Spleen (tissue), 13 donors: ENCODE measurements at places on chromosomes 3 and 15. TPM values are rescaled to one million over a fixed set of nuclear protein-coding genes. Genes with fewer than 3 reads are reported as not detected.

The EOGT gene
- 14.4 TPM for polyA plus RNA-seq

The KAT2B gene
- polyA plus RNA-seq, result 13.6 TPM

The ZIC1 gene
- not detected for polyA plus RNA-seq

The FILIP1L gene
- 15.2 TPM for polyA plus RNA-seq

The LRRK1 gene
- 12.0 TPM for polyA plus RNA-seq

The FRMD5 gene
- polyA plus RNA-seq, result 0.09 TPM

The ATP6V1A gene
- 16.9 TPM for polyA plus RNA-seq

The PRR20G gene
- not detected for polyA plus RNA-seq

The MAPKAPK3 gene
- polyA plus RNA-seq, result 18.0 TPM

The HDAC11 gene
- 6.5 TPM for polyA plus RNA-seq

The EIF4E3 gene
- 13.9 TPM for polyA plus RNA-seq

The RFC4 gene
- 23.9 TPM for polyA plus RNA-seq

The CADPS gene
- polyA plus RNA-seq, result 0.38 TPM

The WDR93 gene
- polyA plus RNA-seq, result 0.11 TPM

The ZNF662 gene
- polyA plus RNA-seq, result 1.0 TPM

The CCDC54 gene
- polyA plus RNA-seq, result not detected

The CDC25A gene
- 0.65 TPM for polyA plus RNA-seq

The SETMAR gene
- polyA plus RNA-seq, result 9.0 TPM

The LNP1 gene
- 1.5 TPM for polyA plus RNA-seq

The PML gene
- polyA plus RNA-seq, result 34.6 TPM

The GPR62 gene
- polyA plus RNA-seq, result 0.04 TPM

The PLA2G4F gene
- not detected for polyA plus RNA-seq

The ZPLD1 gene
- polyA plus RNA-seq, result not detected

The GNB4 gene
- 5.5 TPM for polyA plus RNA-seq

The CXCR6 gene
- 2.6 TPM for polyA plus RNA-seq

The UBAP1L gene
- polyA plus RNA-seq, result 6.0 TPM

The HDC gene
- polyA plus RNA-seq, result not detected

The PRC1 gene
- polyA plus RNA-seq, result 8.8 TPM

The LINGO1 gene
- 0.93 TPM for polyA plus RNA-seq

The FEZF2 gene
- polyA plus RNA-seq, result not detected

The DUOX1 gene
- 0.06 TPM for polyA plus RNA-seq

The FBXW12 gene
- polyA plus RNA-seq, result not detected

The SLC2A2 gene
- not detected for polyA plus RNA-seq

The CYP8B1 gene
- 0.02 TPM for polyA plus RNA-seq

The GPR15 gene
- polyA plus RNA-seq, result 0.86 TPM

The SRP14 gene
- 356 TPM for polyA plus RNA-seq

The TM4SF1 gene
- polyA plus RNA-seq, result 75.3 TPM

The ACP3 gene
- polyA plus RNA-seq, result 0.09 TPM

The CLDN11 gene
- polyA plus RNA-seq, result 3.2 TPM

The GATM gene
- polyA plus RNA-seq, result 33.0 TPM
